ENCODE measurements at places on chromosomes 16 and 17.
A peak's percentile ranks its signal among the peaks of the same experiment; 100 is the strongest.

DNA sequence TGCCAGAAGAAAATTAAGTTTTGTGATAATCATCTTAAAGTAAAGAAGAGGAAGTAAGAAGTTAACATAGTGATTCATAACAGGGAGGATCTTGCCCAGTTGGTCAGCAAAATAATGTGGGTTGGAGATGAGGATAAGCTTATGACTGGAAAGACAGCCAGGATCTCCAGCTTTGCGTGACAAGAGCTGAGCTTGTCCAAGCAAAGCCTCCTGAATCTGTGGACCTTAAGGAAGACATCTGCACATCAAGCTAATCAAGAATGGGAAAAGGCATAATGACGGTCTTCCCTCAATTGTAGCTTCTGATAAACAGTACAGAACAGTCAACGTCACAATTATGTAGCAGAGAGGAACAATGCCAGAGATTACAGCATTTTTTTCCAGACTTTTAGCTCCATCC, 744.7 kb upstream of the GOT2 start:
- no peak for DNase-seq

GRCh38 chr16:75288181-75288580, 36.8 kb upstream of the BCAR1 start:
- DNase-seq, result no peak

DNA sequence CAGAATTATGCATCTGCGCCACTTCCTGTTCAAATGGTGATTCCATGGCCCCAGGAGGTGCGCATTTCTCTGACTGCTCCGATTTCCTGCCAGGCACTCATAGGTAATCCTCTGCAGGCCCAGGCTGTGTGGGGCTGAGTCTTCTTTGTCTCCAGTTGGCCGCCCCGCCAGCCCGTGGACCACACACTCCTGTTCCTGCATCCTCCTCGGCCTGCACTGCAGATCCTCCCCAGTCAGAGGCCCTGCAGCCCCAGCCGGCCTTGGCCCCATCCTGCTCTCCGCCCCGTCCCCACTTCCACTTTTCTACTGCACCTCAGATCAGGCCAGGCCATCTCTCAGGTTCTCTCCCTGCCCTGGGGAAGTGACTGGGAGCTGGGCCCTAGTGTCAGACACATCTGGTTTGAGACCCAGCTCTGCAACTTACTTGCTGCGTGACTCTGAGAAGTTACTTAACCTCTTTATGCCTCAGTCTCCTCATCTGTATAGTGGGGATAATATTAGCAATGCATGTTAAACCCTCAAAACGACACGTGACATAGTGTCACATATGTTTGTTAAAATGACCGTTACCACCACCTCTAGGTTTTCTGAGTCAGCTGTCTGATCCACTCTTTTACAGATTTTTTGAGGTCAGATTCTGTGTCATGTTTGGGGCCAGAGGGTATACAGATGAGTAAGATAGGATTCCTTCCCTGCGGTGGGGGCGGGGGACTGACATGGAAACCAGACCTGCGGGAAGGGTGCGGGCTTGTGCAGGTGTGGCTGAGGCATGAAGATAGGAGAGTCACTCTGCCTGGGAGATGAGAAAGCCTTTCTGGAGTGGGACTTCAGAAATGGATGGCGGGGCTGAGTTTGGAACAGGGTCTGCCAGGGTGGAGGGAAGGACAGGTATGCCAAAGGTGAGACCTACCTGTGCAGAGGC, 12.8 kb downstream of the RAB11FIP4 start:
- DNase-seq, result no peak

DNA sequence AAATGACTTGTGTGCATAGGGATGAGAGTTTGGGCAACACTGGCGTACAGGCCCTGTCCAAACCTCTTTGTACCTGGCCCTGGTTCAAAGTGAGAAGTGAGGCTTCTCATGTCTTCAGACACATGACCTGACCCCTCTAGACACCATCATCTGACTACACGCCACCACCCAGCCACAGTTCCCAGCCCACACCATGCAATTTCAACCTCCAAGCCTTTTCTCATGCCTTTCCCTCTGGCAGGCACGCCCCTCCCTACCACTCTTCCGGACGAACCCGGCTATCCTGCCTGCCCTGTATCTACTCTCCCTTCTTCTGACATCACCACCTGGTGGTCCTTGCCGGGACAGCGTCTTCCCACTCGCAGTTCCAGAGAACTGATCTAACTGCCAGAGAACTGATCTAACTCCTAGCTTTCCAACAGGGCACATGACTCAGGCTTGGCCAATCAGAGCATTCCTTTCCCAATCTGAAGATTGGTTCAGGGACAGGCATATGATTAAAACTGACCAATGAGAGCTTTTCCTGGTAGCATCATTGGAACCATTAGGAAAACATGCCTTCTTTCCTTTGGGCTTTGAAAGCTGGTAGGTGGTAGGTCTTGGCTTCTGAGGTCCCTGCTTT, 27.1 kb upstream of the IL21R start:
- peak; percentile 93 for DNase-seq

DNA sequence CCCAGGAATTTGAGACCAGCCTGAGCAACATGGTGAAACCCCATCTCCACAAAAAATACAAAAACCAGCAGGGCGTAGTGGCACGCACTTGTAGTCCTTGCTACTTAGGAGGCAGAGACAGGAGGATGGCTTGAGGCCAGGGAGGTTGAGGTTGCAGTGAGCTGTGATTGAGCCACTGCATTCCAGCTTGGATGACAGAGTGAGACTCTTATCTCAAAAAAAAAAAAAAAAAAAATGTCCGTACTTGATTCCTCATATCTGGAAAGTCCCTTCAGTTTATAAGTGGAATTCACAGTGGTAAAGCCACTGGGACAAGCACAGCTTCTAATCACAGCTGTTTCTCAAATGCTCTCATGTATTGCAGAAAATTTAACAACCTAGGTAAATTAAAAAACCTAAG, 78.6 kb upstream of the CREBBP start:
- no peak for DNase-seq

GRCh38 chr17:75356260-75356937, 49.1 kb downstream of the GRB2 start:
- DNase-seq, result no peak

- DNase-seq, result no peak
Measured at GRCh38 chr16:26795184-26795583, 271.5 kb upstream of the C16orf82 start.

DNA sequence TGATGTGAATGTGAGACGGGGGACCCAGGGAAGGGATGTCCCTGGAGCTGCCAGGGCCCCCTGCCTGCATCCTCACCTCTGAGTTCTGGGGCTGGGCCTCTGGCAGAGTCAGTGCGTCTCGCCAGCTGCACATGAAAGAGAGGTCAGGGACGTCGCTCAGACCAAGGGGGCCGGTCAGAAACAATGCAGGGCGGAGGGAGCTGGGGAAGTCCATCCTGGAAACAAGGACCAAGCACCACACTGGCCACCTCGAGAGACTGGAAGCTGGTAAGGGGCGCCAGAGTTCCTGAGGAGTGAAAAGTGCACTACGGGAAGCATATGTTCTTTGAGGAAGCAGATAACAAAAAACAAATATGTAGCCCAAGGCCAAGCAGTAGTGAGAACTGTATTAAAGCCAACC, 2.1 kb downstream of the TAF1C start:
- DNase-seq, result no peak

DNA sequence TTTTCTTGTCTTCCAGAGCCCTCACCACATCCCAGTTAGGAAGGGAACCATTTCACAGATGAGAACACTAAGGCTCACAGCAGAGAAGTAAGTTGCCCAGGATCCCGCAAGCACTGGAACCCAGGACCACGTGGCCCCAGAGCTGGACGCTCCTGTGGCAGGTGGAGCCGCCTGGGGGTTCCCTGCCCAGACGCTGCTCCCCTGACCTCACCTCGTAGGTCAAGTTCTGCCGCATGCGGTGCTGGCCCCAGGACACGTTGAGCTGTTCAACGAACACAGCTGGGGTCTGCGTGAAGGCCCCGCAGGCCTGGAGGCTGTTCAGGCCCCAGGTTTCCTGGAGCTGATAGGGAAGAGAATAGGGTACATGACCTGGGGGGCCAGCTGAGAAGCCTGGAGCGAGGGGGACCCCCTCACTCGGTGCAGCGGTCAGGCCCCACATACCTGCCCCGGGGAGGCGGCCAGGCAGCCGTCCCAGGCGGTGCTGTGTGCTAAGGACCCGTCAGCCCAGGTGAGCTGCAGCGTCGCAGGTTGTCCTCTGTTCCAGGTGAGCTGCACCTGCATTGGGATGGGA, 54.1 kb downstream of the RMI2 start:
- no peak for DNase-seq

DNA sequence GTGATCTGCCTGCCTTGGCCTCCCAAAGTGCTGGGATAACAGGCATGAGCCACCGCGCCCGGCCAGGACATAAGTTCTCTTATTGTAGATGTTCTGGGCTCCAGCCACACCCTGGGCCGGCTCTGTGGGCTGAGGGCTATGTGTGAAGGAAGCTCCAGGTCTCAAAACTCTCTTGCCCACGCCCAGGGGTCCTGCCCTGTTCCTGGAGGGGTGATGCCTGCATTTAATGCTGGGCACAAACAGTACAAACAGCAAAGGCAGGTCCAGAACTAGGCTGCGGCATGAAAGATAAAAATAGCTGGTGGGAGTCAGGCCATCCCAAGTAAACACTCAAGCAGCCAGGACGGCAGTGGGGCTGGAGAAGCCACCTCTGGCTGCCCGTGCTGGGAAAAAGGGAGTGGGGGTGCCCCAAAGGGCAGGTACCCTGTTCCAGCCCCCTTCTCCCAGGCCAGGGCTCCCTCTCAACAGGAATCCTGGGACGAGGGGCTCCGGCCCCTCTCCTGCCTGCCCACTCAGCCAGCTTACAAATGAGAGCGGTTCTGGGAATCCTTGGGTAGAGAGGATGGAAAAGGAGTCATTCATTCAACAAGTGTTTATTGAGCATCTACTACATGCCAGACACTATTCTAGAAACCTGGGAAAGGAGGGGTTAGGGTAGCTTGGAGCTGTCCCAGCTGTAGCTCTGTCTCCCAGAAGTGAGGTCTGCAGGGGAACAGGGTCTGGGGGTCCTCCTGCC, 4.6 kb downstream of the TRIM47 start:
- no peak for DNase-seq

GRCh38 chr17:78120971-78121800, 7.4 kb downstream of the TMC6 start:
- DNase-seq, result no peak

DNA sequence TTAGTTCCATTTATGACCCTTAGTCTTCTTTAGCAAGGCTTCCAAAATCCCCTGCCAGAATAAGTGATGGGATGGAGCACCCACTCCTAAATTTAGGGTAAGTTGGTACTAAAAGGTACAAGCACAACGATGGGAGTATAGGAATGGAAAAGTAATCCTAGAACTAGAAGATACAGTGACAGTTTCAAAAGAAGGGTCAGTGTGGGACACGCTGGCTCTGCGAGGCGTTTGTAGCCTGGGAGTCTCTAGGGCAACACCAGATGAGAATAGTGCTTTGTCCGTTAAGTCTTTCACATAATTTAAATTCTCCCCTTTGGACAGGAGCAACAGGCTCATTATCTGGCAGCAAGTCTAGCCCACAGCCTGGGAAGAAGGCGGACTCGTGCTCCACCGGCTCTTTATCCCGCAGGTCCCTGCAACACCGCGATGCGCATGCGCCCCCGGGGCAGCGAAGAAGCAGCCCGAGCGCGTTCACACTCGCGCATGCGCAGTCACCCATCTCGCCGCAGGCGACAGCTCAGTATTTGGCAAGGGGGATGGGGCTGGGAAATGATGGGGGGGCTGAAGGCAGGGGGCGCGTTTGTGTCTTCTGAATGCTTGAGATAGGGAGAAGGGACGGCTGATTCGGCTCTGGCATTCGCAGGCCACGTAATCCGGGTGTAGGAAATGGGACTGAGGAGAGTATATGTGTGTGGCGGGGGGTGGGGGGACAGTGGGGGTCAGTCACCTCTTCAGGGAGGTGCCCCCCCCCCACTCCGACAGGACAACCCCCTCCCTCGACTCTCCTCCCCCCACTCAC, 564 bp downstream of the SPOP start:
- DNase-seq, result peak; percentile 59

DNA sequence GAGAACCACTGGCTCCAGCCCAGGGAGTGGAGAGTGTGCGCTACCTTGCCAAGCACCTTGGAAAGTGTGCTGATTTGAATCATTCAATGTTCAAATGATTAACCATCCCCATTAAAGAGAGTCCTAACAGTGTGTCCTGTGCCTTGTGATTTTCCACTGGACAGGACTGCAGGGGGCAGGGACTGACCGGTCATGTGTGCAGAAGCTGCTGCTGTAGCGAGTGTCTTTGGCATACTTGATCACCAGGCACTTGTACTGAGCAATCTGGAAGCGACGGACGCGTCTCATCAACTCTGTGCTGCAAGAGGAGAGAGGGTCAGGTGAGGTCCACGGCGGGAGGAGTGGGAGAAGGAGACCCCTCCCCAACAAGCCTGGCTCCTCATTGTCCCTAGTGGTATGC, 2.0 kb downstream of the TK1 start:
- DNase-seq, result no peak

DNA sequence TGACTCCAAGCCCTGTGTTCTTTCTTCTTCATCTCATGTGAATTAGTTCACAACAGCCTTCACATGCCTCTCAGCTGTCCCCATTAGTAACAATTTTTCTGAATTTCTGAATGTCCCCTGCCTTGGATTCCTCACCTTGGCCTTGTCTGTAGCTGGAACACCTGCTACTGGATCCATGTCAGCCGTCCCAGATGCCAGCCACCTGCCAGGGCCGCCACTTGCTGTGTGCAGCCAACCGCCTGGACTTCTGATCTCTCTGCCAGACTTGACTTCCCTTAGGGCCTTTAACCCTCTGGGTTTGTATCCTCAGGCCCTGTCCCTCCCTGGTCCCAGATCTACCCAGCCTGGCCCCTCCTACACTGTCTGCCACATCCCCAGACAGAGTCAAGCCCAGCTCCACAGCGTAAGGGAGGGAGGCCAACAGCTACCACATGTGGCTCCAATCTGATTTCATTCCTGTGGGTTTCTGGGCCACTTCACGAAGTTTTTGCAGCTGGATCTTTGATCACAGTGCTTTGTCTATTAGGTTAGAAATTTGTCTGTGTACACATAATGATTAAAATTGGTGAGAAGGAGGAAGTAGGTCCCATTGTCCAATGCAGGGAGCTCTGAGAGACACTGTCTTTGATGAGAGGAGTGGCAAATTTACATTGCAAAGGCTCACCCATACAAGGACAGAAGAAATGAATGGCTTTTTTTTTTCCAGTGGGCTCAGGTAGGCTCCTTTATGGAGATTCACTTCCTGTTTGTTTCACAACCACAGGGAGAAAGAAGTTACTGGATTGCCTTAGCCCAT, 15.3 kb downstream of the MPP2 start:
- DNase-seq, result no peak

- no peak for DNase-seq
Measured at GRCh38 chr16:50598936-50599361, 50.8 kb downstream of the NKD1 start.

All from NCI-H524 treated with DMSO at 0.1 percent for 48 hours (cell line).